ENCODE measurements at places on chromosomes 11 and 22.

- DNase-seq, result no peak
These were observed 74.2 kb downstream of the KCNQ1 start for GRCh38 chr11:2518983-2519340.

DNA sequence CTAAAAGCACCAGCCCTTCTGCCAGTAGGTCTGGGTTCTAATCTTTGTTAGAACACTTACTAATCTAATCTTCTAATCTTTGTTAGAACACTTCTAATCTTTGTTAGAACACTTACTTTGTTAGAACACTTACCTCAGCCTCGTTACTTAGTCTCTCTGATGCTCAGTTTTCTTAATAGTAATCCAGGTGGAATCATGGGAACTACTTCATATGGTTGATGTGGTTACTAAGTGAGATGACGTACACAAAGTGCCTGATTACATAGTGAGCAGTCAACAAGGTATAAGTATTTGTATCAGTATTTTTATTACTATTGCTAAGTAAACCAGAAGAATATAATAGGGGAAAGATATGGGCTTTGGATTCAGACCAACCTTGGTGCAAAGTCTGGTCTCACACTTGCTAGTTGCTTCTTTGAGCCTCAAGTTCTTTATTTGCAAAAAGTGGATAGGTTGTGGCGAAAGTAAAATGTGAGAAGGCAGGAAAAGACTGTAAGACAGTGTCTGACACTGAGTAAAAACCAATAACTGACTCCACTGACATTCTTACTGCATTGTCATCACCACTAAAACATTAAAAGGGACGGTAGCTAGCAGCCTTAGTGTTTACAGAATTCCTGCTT, 83.7 kb downstream of the TRAF6 start:
- no peak for DNase-seq

DNA sequence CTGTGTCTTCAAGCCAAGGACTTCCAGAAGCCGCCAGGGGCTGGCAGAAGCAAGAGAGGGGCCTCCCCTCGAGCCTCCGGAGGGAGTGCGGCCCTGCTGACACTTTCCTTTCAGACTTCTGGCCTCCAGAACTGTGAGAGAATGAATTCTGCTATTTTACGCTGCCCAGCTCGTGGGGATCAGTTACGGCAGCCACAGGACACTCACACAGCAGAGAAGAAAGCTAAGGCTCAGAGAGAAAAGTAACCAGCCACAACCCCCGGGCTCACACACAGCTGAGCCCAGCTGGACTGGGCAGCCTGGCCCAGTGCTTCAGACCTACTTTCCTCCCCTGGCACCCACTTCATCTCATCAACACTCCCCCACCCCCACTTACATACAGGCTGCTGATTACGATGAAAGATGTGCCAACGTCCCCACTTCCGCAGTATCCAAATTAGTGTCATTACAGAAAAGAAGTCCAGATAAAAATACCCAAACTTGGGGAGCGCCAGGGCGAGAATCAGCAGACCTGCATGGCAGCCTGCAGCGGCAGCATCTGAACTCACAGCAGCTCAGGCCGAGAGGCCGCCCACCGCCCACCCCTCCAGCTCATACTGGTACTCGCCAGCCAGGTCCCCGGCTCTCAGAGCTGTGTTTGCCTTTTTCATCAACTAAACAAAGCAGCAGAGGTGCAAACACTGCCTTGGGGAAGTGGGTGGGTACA, 15.3 kb downstream of the PHF21B start:
- no peak for DNase-seq

GRCh38 chr11:95924414-95924760, 480 bp upstream of the MTMR2 start:
- no peak for DNase-seq

- no peak for DNase-seq
These were observed 19.5 kb upstream of the SCGB1A1 start for GRCh38 chr11:62399172-62399877.

- DNase-seq, result no peak
These were observed 20.4 kb downstream of the MRGPRX4 start for GRCh38 chr11:18193010-18193409.

DNA sequence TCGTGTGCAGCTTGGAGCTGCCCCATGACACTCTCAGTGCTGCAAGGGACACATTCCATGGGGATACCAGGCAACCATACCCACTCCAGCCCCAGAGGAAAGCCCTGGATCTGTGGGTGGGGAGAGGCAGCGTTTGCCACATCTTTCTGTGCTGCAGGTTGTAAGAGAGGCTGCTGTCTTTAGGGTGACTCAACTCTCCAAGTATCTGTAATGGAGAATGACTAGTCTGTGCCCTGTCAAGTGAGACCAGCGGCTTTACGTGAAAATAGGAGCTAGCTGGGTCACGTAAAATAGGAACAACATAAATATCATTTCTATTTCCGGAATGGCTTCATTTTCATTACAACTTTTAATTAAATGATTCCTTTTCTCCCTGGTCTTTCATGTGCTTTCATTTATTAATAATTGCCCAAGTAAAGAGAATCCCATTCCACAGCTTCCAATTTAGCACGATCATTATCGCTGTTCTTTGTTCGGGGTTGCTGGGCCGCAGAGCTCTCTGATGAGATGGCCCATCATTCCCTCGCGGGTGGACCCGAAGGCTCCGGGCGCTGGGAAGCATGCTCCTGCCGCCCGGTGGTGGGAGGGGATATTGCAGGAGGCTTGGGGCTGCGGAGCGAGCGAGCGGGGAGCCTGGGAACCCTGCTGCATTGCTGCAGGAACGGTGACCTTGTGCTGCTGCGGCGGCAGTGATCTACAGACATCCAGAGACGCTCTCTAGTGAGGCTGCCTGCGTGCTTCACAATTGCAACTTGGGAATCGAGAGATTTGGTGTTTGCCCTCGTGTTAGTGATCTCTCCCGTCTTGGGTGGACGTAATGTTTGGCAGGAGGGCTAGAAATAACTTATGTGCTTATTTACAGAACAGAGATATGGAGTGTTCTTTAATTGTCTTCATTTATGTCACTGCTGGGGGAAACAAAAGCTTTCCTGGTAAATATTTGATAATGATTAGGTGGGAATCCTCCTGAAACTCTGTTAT, 10.6 kb downstream of the SLC6A5 start:
- DNase-seq, result no peak

- DNase-seq, result no peak
These were observed 53.7 kb downstream of the HSD17B12 start for GRCh38 chr11:43734256-43734655.

- DNase-seq, result no peak
These were observed 453.5 kb downstream of the MIAT start for GRCh38 chr22:27110665-27111451.

GRCh38 chr22:48361099-48361639, 1466.5 kb downstream of the BRD1 start:
- DNase-seq, result no peak

DNA sequence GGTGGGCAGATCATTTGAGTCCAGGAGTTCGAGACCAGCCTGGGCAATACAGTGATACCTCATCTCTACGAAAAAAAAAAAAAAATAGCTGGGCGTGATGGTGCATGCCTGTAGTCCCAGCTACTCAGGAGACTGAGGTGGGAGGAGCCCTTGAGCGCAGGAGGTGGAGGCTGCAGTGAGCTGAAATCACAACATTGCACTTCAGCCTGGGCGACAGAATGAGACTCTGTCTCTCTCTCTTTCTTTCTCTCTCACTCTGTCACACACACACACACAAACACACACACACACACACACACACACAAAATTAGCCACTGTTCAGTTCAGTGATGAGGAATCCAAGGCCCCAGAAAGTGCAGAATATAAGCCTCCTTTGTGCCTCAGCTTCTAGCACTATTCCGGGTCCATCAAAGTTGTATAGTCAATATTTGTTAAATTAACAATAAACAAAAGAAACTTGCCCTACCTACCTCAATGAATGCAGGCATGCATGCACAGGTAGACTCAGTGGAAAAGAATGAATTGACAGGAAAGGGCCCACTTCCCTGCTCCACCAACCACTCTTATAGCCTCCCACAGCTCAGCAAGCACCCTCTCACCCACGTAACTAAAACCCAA, 3.9 kb upstream of the SMIM35 start:
- no peak for DNase-seq

DNA sequence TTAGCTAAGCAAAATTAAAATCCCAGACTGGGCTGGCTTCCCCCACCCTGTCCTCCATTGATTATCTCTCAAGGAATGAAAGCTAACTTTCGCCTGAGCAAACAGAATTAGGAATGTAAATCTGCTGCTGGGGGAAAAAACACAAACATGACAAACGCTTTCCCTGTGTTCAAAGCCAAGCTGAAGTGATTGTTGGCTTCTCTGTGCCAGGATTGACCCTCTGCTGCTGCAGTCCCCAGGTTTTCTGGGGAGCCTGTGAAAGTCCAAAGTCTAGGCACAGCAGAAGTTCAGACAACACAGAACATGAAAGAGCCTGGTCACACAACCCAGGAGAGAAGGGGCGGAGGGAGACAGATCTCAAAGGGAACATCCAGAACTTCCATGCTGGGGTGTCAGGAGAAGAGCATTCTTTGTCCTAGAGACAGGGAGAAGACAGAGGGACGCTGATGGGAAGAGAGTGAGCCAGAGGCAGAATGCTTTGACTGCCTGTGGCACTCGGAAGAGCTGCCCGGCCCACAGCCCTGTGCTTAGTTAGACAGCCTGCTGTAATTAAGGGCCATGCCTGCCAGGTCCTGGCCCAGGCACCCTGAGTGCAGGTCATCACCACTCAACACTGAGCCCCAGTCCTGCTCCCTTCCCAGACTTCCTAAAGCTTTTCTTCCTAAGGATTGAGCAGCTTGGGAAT, 6.9 kb downstream of the PATZ1 start:
- no peak for DNase-seq

GRCh38 chr11:63686926-63687325, 5.6 kb downstream of the RTN3 start:
- DNase-seq, result no peak

DNA sequence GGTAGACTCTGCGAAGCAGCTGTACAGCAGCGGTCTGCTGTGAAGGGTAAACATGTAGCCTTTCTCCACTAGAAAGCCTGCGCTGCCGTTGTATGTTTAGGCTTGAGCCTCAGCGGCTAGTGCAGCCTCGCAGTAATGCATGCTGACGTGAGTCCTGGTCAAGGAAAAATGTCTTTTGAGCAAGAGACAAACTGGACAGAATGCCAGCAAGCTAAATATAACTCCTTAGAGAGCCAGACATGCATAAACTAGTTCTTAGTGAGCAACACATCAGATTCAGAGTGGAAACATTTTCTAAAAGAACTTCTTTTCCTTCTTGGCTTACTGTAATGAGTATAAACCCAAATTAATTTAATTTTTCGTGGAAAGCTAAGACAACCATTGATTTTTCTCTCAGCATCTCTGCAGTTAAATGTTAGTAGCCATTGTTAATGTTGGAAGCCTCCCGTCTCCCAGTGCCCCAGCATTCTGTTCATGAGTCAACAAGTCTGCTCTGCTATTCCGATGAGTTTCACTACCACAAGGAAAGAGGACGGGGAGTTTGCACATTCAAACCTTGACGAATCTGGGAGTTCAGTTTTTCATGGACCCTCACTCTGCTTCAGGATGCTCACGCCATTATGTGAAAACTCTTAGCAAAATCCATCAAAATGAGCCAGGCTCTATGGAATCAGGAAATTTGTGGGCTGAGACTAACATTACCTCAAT, 51.4 kb downstream of the JAM3 start:
- no peak for DNase-seq

DNA sequence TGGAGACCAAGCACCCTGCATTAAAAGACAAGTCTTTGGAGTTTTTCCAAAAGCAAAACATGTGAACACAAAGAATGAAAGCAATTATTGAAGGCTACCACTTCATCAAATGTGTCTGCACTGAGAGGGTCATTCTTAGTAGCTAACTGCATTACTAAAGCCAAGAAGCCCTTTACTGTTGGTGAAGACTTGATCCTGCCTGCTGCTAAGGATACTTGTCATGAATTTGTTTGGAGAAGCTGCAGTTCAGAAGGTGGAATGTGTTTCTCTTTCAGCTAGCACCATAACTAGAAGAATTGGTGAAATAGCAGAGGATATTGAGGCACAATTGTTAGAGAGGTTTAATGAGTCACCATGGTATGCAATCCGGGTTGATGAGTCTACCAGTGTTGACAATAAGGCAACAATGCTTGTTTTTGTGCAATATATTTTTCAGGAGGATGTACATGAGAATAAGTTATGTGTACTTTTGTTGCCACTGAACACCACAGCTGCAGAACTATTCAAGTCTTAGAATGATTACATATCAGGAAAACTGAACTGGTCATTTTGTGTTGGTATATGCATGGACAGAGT, 457.3 kb upstream of the ISX start:
- DNase-seq, result no peak

GRCh38 chr11:12629601-12630313, 44.5 kb upstream of the TEAD1 start:
- DNase-seq, result no peak

- DNase-seq, result no peak
These were observed 936.6 kb downstream of the OPCML start for GRCh38 chr11:132595711-132596134.

DNA sequence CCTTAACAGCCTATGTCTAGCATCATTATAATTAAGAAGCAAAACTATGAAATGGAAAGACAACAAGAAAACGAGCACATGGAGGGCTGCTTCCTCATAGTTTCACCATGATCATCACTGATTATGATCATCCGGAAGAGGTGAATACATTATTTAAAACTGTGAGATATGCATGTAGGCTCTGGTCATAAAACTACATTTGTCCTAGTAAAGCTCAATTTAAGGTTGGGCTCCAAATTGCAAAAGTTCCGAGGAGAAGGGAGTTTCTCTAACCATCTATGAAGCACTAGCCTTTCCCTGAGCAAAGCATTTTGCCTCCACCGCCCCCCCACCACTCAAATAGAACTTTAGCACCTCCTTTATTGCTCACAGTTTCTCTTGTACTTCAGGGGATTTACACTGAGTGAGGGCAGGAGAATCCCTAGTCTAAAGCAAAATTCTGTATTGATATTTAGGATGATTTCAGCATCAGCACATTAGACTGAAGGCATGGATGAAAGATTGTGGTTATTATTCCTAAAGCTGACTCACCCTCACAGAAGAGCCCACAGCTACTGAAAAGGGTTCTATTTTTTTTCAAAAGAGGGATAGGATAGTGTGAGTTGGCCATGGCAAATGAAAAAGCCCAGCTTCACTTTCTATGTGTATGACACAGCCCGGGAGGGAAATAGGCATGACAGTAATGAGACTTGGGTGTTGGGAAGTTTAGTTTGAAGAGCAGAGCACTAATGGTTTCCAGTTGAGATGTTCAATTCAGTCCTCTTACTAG, 203.4 kb downstream of the CADM1 start:
- DNase-seq, result no peak
